ENCODE measurements at places on chromosomes 16 and 17. TPM values are rescaled to one million over a fixed set of nuclear protein-coding genes. Genes with fewer than 3 reads are reported as not detected.

Gene SHISA9
- polyA plus RNA-seq, result 0.17 TPM

Gene PRR15L
- 0.23 TPM for polyA plus RNA-seq

- DNase-seq, result no peak
Observed at GRCh38 chr16:10961231-10961630, 16.9 kb downstream of the CLEC16A start.

DNA sequence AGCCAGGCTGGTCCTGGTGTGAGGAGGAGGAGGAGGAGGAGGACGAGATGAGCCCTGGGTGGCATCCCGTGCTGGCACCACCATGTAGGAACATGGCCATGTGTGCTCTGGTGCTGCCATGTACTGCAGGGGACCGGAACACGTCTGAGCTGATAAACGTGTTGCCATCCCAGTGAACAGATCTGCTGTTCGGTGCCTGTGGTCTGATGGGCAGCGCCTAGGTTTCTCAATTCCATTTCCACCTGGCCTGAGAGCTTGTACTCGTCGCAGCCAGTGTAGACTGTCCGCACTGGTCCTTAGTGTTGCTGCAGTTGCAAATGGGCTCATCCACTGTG is 28.4 kb upstream of the FOXK2 start:
- no peak for DNase-seq

DNA sequence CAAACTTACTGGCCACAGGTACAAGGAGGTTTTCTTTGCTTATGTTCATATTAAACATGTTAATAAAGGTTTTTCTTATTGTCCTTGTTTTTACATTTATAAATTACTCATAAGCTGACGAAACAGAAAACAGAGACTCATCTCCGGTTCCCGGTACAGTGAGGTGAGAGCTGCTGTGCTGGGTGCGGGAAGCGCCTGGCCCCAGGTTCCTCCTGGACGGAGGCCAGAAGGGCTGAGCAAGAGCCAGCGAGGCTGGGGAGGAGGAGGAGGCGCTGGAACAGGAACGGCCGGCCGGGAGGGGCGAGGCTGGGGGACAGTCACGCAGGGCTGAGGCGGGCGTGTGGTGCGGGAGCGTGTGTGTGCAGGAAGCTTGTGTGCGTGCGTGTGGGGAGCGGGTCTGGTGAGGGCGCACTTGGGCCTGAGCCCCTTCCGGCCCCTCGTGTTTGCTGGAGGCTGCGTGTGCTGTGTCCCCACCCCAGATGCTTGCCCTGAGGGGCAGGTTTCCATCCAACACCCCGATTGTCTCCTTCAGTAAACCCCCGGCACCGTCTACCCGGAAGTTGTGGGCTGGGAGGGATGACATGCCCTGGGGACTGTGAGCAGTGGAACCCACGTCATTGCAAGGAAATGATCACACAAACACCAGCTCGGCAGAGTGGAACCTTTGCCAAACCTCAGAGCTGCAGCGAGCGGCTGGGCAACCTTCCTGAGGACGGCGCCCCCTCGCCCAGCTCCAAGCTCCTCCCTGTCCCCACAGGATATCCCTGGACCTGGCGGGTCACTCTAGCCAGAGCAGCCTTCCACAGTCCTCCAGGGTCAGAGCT is 19.5 kb downstream of the CD7 start:
- DNase-seq, result peak; percentile 79

- DNase-seq, result no peak
Observed at GRCh38 chr17:65156185-65156834, 19.1 kb downstream of the RGS9 start.

Gene SLFN11
- 8.9 TPM for polyA plus RNA-seq

Gene SULT1A4
- 9.9 TPM for polyA plus RNA-seq

Gene MATCAP1
- 19.8 TPM for polyA plus RNA-seq

Gene KRT33B
- not detected for polyA plus RNA-seq

DNA sequence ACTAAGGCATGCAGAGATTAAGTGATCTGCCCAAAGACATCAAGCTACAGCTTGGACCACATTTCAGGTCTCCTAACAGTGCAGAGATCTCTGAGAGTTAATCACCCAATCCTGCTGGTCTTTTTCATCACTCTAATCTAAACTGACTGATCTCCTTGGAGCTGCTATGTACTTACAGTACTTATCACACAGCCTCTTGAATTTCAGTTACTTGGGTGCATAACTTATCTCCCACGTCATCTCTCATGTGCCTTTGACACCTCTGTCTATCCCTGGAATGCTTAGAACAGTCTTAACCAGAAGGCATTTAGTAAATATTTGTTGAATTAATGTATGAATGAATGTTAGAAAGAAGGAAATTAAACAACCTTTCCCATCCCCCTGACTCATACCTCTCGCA is 139.0 kb downstream of the SNX11 start:
- no peak for DNase-seq

Gene GSG1L
- polyA plus RNA-seq, result not detected

Gene PIK3R5
- 1.2 TPM for polyA plus RNA-seq

Gene TANC2
- polyA plus RNA-seq, result not detected

- no peak for DNase-seq
Observed at GRCh38 chr16:81700071-81700779, 78.9 kb upstream of the PLCG2 start.

- DNase-seq, result peak; percentile 24
Observed at GRCh38 chr16:57061084-57061905, 31.1 kb upstream of the CPNE2 start.

GRCh38 chr16:48395375-48395774 is 10.2 kb upstream of the SIAH1 start:
- no peak for DNase-seq

- no peak for DNase-seq
Observed at GRCh38 chr16:51996516-51996915, 550.4 kb downstream of the TOX3 start.

Gene CLDN7
- polyA plus RNA-seq, result 0.32 TPM
